Stimulated activated CD8-positive, alpha-beta memory T cell treated with anti-CD3 and anti-CD28 coated beads, Interleukin-2, amount 100 ng/mL, for 1 hour (primary cell): ENCODE measurements at places on chromosomes 6 and 20.

- no peak for DNase-seq
Observed at GRCh38 chr6:168533414-168533813, 92.4 kb downstream of the SMOC2 start.

DNA sequence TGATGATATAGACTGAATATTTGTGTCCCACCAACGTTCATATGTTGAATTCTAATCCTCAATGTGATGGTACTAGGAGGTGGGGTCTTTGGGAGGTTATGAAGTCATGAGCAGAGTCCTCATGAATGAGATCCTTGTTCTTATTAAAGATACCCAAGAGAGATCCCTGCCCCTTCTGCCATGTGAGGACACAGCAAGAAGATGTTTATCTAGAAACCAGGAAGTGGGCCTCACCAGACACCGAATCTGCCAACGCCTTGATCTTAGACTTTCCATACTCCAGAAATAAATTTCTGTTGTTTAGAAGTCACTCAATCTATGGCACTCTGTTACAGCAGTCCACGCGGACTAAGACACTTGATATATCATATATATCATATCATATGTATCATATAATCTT is 67.7 kb upstream of the GCM1 start:
- DNase-seq: no peak

GRCh38 chr20:38604873-38605303 is 3.3 kb downstream of the ARHGAP40 start:
- DNase-seq: no peak

DNA sequence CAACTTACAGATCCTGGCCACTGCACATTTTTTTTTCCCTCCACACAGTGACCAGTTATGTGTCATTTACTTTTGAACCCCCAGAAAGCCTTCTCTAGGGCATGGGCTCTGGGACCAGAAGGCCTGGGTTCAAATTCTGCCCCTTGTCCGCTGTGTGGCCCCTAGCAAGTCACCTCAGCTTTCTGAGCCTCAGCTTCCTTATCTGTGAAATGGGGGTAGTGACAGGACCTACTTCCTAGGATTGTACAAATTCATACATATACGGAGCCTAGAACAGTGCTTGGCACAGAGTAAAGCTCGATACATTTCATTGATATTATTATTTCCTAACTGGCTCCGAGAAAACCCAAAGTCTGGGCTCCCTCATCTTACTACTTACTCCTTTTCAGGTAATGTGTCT is 1.6 kb downstream of the BPI start:
- no peak for DNase-seq

GRCh38 chr20:44370639-44371218 is 15.2 kb downstream of the HNF4A start:
- no peak for DNase-seq

- DNase-seq: no peak
Observed at GRCh38 chr20:43345676-43346075, 112.0 kb upstream of the SRSF6 start.

- DNase-seq: no peak
Observed at GRCh38 chr6:98747960-98748359, 86.4 kb upstream of the POU3F2 start.

GRCh38 chr6:132954936-132955335 is 140.6 kb downstream of the RPS12 start:
- no peak for DNase-seq

DNA sequence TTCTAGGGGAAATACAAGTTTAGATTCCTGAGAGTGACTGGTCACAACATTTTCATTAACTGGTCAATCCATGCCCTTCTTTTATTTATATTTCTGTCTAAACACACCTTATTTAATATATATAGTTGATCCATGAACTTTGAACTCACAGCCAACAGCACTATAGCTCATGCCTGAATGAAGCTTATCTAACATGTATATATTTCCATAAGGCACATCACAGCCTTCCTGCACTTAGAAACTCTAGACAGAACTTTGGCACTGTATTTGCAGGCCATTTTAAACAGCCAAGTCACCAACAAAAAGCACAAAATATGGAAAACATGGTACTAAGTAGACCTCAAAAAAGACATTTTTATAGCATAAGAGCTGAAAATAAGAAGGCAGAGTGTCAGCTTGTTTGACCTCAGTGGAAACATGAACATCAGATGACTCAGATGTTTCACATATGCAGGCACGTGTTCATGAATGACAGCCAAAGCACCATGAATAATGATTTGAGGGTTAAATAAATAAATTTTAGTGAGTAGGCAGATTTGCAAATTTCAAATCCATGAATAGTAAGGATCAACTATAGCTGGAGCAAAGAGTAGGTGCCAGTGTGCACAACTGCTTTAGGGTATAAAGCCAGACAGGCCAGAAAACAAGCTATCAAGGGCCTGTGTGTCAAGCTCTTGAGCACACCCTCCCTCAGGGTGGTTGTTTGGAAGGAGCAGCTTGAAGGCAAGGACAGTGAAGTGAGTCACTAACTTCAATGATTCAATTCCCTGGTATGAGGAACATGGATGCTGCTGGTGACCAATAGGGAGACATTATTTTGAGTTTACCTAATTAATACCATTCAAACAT is 88.9 kb upstream of the NT5E start:
- DNase-seq: no peak

- DNase-seq: no peak
Observed at GRCh38 chr6:147604373-147604772, 95.9 kb downstream of the SAMD5 start.

GRCh38 chr6:81806793-81807565 is 54.5 kb upstream of the TENT5A start:
- DNase-seq: no peak

GRCh38 chr6:100300221-100300736 is 164.4 kb downstream of the SIM1 start:
- no peak for DNase-seq
